Vagina (tissue), 2 donors: ENCODE measurements at places on chromosomes 6 and 20.

DNA sequence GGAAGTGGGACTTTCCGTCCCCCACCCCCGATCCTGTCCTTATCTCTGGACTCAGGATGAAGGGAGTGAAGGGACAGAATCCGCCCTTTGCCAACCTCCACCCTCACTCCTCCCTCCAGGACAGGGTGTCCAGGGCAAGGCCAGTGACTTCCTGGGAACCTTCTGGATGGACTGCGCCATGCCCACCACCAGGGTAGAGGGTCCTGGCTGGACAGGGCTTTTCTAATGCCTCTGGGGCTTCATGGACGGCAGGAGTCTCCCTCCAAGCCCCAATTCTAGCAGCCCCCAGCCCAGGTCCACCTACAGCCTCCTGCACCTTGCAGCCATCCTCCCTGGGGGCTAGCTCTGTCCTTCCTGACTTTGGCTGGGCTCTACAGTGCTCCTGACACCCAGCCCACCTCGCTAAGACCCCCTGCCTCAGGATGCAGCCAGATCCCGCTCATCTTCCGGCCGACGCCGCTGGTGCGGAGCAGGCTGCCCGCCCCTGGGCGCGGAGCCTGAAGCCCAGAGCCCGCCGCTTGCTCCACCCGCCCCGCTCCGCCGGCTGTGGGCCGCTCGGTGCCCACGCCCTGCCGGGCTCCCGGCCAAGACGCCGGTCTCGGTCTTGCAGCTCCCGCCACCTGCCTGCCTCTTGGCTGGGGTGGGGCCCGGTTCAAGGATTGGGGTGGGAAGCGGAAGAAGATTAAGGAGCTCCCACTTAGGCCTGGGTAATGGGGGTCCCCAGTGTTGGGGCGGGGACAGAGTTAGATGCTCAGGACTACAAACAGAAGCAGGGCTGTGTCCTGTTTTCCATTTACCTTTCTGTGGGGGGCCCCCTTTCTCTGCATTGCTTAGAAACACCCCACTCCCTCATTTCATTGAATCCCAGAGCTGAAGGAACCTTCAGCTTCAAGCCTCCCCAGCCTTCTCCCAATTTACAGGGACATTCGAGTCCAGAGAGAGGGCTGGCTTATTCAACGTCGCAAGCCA, 72.8 kb downstream of the MDGA1 start:
- DNase-seq: no peak

DNA sequence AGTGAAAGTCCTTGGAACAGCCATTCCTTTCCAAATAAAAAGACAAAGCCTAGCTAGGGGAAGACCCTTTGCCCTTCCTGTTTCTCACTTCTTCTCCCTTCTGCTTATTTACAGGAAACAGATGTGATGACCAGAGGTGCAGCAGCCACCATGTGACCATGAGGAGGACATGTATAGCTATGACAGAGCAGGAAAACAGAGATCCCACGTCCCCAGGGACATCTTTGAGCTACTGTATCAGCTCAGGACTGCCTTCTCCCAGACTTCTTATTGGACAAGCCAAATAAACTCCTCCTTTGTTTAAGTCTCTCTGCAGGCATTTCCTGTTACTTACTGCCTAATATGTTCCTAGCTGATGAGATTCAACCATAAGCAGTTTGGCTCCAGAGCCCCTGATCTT, 133.1 kb upstream of the MLN start:
- DNase-seq: no peak

- no peak for DNase-seq
Observed at GRCh38 chr6:148250975-148251685, 91.5 kb upstream of the SASH1 start.

DNA sequence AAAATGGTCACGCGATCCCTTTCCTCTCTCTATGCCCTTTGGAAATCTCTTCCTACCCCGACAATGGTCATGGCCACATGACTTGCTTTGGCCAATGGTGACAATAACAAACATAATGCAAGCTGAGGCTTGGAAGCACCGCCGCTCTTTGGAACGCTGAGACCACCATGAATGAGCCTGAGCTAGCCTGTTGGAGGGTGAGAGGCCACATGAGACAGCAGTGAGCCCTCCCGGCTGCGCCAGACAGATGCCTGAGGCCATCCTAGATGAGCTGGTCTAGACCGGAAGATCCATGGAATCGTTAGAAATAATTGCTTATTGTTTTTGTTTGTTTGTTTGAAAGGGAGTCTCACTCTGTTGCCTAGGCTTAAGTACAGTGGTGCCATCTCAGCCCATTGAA, 64.2 kb downstream of the STK35 start:
- DNase-seq: no peak

DNA sequence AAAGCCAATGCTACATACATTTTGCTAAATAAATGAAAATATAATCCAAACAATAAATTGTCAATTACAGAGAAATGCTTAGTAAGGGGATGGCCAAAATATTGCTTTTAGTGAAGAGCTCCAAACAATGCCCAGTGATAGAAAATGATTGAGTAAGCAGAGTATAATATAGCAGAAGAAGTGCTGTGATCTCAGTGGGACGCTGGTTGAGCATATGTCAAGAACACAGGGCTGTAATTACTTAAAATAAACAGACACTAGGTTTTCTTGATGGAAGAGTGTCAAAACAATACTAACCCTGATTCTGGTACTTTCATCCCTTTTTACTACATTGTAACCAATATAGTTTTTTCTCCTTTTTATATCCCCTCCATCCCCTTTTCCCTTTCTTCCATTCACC, 150.3 kb downstream of the GRIK2 start:
- DNase-seq: no peak

DNA sequence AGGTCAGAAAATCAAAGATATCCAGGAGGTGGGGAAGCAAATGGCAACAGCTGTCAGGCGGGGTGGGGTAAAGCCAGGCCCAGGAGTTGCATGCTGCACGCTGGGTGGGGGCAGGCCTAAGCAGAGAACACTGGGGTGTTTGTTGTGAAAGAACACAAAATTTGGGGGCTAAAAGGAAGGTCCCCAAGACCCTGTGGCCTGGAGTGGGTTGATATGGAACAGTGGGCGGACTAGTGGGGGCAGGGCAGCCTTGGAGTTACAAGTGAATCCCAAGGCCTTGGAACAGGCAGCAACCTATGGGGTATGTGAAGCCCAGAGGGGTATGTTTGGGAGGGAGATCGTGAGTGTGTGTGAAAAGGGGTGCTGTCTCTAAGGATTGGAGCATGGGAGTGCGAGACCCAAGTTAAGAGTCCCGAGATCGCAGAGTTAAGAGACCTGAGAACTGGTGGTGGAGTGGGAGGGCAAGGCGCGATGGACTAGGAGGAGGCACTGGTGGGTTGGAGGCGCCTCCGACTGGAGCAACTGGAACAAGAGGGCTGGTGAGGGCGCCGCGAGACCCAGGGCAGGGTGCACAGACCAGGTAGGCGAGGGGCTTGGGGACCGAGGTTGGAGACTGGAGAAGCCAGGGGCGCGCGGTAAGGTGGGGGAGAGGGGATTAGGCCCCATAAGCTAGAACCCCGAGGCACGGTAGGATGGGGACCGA, 658 bp downstream of the CUL7 start:
- no peak for DNase-seq

DNA sequence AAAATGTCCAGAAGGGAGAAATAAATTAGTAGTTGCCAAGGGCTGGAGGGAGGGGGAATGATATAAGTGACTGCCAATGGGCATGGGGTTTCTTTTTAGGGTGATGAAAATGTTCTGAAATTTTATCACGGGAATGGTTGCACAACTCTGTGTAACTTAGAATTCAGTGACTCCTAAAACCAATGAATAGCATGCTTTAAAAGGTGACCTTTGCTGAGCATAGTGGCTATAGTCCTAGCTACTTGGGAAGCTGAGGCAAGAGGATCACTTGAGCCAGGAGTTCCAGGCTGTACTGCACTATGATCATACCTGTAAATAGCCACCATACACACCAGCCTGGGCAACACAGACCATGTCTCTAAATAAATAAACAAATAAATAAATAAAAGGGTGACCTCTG, 109.0 kb downstream of the ATG5 start:
- DNase-seq: no peak

- no peak for DNase-seq
Observed at GRCh38 chr6:6943421-6943820, 164.3 kb upstream of the RREB1 start.

DNA sequence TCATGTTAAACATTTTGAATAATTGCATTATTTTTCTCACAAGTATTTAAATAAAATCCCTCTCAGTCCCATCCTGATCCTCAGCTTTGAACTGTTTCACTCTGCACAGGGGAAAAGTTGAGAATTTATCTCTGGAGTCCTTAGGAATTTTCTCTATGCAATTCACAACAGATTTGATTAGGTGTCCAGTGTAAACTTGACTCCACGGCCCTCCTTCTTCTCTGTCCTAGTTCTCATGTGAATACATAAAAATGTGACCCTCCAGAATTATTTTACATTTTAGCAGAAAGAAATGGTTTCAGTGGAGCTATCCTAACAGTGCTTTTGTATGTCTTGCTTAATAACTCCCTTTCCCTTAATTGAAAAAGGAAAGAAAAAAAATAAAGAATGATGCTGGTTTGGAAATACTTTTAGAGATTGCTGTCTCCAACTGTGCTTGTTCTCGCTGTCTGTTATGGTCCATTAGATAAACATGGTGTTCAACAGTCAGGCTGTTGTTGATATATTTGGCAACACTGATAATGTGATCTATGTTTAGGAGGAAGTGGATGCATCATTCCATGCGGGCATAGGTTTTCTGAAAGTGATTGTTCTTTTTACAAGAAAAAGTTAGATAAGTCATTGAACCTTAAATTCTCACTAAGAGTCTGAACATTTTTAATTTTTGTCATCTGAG, 599.4 kb upstream of the CITED2 start:
- no peak for DNase-seq

GRCh38 chr6:1613688-1614447, 4.2 kb downstream of the FOXC1 start:
- DNase-seq: no peak

DNA sequence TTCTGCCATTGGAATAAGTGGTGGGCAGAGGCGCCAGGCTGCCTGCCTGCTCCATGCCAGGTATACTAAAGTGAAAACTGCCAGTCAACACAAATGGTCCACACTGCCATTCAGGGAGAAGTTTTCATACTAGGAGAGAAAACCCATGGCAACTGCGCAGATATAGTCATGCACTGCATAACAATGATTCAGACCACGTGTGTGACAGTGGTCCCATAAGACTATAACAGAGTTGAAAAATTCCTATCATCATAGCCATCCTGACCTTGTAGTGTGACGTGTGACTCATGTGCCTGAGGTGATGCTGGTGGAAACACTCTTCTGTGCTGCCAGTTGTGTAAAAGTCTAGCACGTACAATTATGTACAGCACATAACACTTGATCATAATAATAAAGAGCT, 25.1 kb downstream of the ZC3H12D start:
- no peak for DNase-seq

- DNase-seq: no peak
Observed at GRCh38 chr20:57835588-57836455, 126.0 kb upstream of the PMEPA1 start.

- DNase-seq: no peak
Observed at GRCh38 chr6:150456466-150456865, 87.7 kb downstream of the IYD start.

GRCh38 chr20:21110811-21111210, 4.7 kb upstream of the LINC00237 start:
- DNase-seq: no peak

GRCh38 chr6:29770306-29770705, 47.1 kb downstream of the HLA-F start:
- DNase-seq: no peak

DNA sequence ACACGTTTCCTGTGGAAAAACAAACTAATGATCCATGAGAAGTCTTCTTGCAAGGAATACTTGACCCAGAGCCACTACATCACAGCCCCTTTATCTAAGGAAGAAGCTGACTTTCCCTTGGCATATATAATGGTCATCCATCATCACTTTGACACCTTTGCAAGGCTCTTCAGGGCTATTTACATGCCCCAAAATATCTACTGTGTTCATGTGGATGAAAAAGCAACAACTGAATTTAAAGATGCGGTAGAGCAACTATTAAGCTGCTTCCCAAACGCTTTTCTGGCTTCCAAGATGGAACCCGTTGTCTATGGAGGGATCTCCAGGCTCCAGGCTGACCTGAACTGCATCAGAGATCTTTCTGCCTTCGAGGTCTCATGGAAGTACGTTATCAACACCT, 35.4 kb downstream of the GCNT2 start:
- DNase-seq: no peak

- DNase-seq: no peak
Observed at GRCh38 chr20:47784599-47785310, 526 bp downstream of the SULF2 start.

- no peak for DNase-seq
Observed at GRCh38 chr6:52500238-52501129, 76.4 kb downstream of the TRAM2 start.

GRCh38 chr6:3656076-3656475, 95.4 kb downstream of the PXDC1 start:
- DNase-seq: no peak

DNA sequence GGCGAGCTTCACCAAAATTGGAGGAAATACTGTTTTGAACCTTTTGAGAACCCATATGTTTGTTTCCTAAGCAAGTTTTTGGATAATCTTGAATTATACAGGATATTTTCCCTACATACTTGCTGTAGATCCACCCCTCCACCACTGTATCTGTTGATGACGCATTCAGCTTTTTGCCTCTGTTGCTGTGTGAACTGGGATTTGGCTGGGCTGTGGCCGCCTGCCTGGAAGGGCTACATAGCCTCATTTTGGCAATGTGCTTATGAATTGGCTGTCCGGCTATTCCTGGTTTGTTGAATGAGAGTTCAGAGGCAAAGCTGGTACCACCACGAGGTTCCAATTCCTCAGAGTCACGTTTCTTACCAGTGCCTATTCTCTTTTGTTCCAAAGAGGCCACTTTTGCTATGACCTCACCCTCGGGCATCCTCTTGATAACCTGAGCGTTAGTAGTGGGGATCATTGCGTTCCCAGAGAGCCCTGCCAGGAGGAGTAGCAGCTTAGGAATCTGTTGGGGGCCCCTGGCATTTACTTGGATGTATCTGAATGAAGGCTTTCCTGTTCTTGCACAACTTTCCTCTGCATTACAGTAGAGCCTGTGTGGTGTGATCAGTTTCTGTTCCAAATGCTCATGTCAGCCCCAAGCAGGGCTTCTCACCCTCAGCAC, 6.4 kb downstream of the FAM83D start:
- no peak for DNase-seq
